ENCODE measurements at places on chromosomes 4 and X. TPM values are rescaled to one million over a fixed set of nuclear protein-coding genes. Genes with fewer than 3 reads are reported as not detected.

IQCM gene
- total RNA-seq, result not detected

- H3K27me3 ChIP-seq, result no peaks in the 10 kb centered on the region
- no peak overlapping the region for H3K4me3 ChIP-seq
- H3K36me3 ChIP-seq, result peaks cover 4% of the 10 kb centered on the region
- DNase-seq, result no peak
- no peak overlapping the region for H3K27ac ChIP-seq
Observed at GRCh38 chrX:154040863-154041262, 21.2 kb upstream of the IRAK1 start.

- DNase-seq, result no peak
- H3K4me1 ChIP-seq, result no peaks in the 10 kb centered on the region
- no peaks in the 10 kb centered on the region for H3K36me3 ChIP-seq
- no peak overlapping the region for H3K4me3 ChIP-seq
- no peaks in the 10 kb centered on the region for H3K27me3 ChIP-seq
- H3K27ac ChIP-seq, result no peak overlapping the region
Observed at GRCh38 chrX:103733017-103733416, 22.3 kb downstream of the TMEM31 start.

DNA sequence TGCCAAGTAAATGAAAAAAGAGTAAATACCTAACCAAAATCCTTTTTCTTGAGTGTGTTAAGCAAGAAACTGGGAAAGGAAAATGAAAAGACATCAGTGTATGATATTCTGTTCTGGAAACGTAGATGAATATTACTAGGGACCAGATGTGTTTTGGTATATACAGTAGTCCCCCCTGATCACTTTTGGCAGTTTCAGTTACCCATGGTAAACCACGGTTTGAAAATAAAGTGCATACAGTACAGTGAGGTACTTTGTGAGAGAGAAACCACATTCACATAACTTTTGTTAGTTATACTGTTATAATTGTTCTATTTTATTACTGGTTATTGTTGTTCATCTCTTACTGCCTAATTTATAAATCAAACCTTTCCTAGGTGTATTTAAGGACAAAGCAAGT, 250.9 kb downstream of the TENM3 start:
- no peaks in the 10 kb centered on the region for H3K36me3 ChIP-seq
- no peaks in the 10 kb centered on the region for H3K27me3 ChIP-seq
- H3K4me1 ChIP-seq, result no peaks in the 10 kb centered on the region
- DNase-seq, result no peak
- no peak overlapping the region for H3K4me3 ChIP-seq
- H3K27ac ChIP-seq, result no peak overlapping the region

MED28 gene
- 85.4 TPM for total RNA-seq

TMPRSS11B gene
- total RNA-seq, result not detected

GRCh38 chrX:153401133-153401764, at the start of gene PNMA6E:
TSS of gene PNMA6E (minus strand) at chrX:153401350. CDS start at chrX:153398849, 2,501 bp downstream.
- H3K36me3 ChIP-seq, result no peaks in the 10 kb centered on the region
- no peak within 1 kb of the TSS for H3K27ac ChIP-seq
- no peaks in the 10 kb centered on the region for H3K4me1 ChIP-seq
- no peak for DNase-seq
- no peak within 1 kb of the TSS for H3K4me3 ChIP-seq

All from CD4-positive, alpha-beta memory T cell (primary cell).